ENCODE measurements at places on chromosomes 16 and 17. TPM values are rescaled to one million over a fixed set of nuclear protein-coding genes. Genes with fewer than 3 reads are reported as not detected.

- H3K27me3 ChIP-seq, result no peaks in the 10 kb centered on the region
- H3K4me3 ChIP-seq, result no peak overlapping the region
- DNase-seq, result no peak
- peaks cover 5% of the 10 kb centered on the region for H3K4me1 ChIP-seq
Measured at GRCh38 chr17:50101346-50102163, 6.4 kb downstream of the PDK2 start.

DNA sequence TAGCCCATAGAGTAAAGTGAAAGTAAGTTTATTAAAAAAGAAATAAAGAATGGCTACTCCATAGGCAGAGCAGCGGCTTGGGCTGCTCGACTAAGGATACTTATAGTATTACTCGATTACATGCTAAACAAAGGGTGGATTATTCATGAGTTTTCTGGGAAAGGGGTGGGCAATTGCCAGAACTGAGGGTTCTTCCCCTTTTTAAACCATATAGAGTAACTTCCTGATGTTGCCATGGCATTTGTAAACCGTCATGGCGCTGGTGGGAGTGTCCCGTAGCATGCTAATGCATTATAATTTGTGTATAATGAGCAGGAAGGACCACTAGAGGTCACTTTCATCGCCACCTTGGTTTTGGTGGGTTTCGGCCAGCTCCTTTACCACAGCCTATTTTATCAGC lies 13.3 kb upstream of the GAS7 start:
- H3K27ac ChIP-seq, result no peak overlapping the region
- no peak overlapping the region for H3K4me3 ChIP-seq
- no peak for DNase-seq
- no peaks in the 10 kb centered on the region for H3K4me1 ChIP-seq
- no peaks in the 10 kb centered on the region for H3K27me3 ChIP-seq

DNA sequence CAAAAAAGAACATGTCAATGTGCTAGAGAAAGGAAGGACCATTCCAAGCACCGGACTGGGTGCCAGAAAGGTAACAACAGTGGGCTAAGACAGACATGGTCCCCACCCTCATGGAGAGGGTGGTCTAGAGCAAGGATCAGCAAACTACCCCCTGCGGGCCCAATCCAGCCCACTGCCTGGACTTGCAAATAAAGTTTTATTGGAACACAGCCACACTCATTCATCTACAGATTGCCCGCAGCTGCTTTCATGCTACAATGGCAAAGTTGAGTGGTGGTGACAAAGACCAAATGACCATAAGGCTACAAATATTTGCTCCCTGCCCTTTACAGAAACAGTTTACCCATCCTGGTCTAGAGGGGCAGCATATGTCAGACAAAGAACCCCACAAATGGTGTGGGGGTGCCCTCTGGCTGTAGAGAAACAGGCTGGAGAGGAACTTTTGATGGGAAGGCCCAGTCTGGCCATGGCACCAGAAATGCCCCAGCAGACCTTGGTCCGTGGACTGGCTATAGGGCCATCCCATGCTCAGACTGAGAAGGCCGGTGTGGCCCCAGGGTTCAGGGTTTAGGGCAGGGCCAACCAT lies 15.2 kb downstream of the CDH5 start:
- H3K27ac ChIP-seq, result no peak overlapping the region
- H3K27me3 ChIP-seq, result no peaks in the 10 kb centered on the region
- DNase-seq, result no peak
- no peaks in the 10 kb centered on the region for H3K36me3 ChIP-seq
- H3K4me3 ChIP-seq, result no peak overlapping the region

- no peaks in the 10 kb centered on the region for H3K27me3 ChIP-seq
- H3K4me1 ChIP-seq, result no peaks in the 10 kb centered on the region
- no peak for DNase-seq
Measured at GRCh38 chr17:17087424-17088015, 45.3 kb downstream of the MPRIP start.

GRCh38 chr17:36667922-36668321 lies 66.5 kb downstream of the MRM1 start:
- no peak for DNase-seq
- H3K36me3 ChIP-seq, result no peaks in the 10 kb centered on the region
- H3K4me1 ChIP-seq, result peaks cover 4% of the 10 kb centered on the region
- H3K27me3 ChIP-seq, result no peaks in the 10 kb centered on the region
- no peak overlapping the region for H3K4me3 ChIP-seq
- H3K27ac ChIP-seq, result no peak overlapping the region

DNA sequence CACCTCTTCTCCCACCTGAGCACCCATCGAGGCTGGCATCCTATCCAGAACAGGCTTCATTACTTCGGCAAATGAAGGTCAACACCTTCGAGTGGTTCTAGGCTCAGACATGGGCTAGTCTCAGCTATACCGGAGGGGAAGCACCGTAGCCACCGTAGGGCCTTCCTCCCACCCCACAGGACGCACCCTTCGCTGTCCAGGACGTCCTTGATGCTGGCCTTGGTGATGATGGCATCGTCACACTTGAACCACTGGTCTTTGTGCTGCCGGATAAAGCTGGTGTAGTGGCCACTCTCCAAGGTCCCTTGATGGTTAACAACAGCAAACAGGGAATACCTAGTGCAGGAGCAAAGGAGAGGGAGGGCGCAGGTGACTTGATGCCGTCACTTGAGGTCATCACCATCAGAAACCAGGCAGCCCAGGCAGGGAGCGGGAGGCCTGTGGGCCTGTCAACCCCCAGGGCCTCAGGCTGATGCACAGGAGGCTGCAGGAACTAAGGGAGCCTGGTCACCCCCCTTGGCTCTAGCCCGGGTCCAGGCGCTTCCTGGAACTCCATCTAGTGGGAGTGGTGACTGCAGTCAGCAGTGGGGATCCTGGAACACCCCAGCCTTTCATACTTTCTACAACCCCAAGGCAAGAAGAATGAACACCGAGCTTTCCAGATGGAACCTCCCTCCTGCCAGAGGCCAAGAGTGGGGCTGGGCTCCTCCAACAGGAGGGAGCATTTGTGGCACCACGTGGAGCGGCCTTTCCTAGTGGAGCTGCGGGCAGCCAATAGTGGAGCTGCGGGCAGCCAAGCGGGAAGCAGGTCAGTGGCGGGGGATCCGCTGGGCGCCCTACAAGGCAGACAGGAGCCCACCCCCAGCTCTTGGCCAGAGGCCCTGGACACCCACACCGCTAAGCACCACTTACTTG lies 38.5 kb downstream of the USP22 start:
- no peaks in the 10 kb centered on the region for H3K27me3 ChIP-seq
- H3K36me3 ChIP-seq, result peaks cover 87% of the 10 kb centered on the region
- H3K4me1 ChIP-seq, result peaks cover 24% of the 10 kb centered on the region
- no peak overlapping the region for H3K4me3 ChIP-seq
- no peak for DNase-seq

DNA sequence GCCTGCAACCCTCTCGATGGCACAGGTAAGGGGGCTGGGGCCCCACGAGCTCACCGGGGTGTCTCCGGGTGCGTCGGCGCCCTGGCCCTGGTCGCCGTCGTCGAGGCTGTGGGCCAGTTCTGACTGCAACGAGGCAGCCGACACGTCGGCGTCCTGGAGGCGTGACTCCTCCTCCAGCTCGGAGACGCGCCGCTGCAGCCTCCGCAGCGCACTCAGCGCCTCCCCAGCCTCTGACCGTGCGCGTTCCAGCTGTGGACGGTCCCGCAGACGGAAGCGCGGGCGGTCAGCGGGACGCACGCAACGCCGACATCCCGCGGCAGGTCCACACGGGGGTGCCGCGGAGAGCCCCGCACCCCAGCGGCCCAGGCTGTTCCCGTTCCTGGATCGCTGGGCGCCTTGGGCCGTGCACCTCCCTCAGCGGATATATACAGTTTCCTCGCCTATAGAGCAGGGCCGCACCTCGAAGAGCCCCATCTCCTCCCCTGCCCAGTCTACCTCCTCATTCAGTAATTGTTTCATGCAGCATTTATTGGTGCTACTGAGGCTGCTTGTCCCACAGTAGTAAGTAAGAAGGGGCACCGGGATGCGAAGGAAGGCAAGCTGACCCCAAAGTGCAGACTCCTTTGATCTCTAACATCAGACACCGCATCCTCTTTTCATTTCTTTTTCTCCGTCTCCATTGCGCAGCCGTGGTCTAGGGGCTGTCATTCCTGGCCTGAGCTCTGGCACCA lies 5.8 kb downstream of the THOC6 start:
- no peak overlapping the region for H3K27ac ChIP-seq
- peaks cover 20% of the 10 kb centered on the region for H3K36me3 ChIP-seq
- peak overlapping the region; percentile 43 for H3K4me3 ChIP-seq
- H3K4me1 ChIP-seq, result peaks cover 18% of the 10 kb centered on the region
- peaks cover 6% of the 10 kb centered on the region for H3K27me3 ChIP-seq

DNA sequence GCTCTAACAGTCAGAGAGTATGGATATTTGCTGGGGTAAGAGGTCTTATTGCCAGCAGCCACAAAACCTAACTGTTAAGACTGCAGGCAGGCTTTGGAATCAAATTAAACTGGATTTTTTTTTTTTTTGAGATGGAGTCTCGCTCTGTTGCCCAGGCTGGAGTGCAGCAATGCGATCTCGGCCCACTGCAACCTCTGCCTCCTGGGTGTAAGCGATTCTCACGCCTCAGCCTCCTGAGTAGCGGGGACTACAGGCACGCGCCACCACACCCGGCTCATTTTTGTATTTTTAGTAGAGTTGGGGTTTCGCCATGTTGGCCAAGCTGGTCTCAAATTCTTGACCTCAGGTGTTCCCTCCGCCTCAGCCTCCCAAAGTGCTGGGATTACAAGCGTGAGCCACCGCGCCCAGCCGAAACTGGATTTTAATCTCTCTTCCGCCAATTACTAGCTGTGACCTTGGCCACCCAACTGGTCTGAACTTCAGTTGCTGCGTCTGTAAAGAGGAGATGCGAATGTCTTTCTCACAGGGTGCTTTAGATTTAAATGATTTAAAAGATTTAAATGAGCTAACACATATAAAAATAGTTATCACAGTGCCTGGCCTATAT lies 842 bp downstream of the MRPL10 start:
- no peaks in the 10 kb centered on the region for H3K27me3 ChIP-seq
- H3K4me1 ChIP-seq, result peaks cover 31% of the 10 kb centered on the region
- no peak for DNase-seq
- peaks cover 34% of the 10 kb centered on the region for H3K36me3 ChIP-seq
- H3K27ac ChIP-seq, result peak overlapping the region; percentile 77
- peak overlapping the region; percentile 99 for H3K4me3 ChIP-seq

DNA sequence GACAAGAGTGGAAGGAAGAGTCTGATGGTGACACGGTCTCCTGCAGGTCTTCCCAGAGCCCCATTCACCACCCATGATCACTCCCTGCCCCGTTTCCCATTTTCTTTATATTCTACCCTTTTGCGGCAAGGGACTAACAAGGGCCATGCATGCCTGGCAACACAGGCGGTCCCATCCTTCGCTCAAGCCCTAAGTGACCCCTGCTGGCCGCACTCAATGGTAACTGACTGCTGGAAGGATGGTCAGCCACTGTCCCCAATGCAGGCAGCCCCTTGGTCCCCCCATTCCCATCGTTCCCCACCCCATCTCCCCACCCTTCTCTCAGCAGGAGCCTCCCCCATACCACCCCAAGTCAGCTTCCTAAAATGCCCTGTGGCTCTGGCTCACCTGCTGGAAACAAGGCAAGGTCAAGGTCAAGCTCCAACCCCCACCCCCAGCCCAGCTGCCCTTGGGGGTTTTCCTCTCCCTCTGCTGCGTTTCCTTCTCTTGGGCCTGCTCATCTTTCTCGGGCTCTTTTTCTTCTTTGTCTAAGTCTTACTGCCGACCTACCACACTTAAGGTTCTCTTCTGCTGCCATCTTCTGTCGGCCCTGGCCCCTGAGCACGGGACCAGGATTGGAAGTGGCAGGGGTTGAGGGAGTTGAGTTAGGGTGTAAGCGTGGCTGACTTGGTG lies 116.0 kb downstream of the RPTOR start:
- no peak overlapping the region for H3K4me3 ChIP-seq
- peaks cover 18% of the 10 kb centered on the region for H3K4me1 ChIP-seq
- no peaks in the 10 kb centered on the region for H3K36me3 ChIP-seq
- no peaks in the 10 kb centered on the region for H3K27me3 ChIP-seq

DNA sequence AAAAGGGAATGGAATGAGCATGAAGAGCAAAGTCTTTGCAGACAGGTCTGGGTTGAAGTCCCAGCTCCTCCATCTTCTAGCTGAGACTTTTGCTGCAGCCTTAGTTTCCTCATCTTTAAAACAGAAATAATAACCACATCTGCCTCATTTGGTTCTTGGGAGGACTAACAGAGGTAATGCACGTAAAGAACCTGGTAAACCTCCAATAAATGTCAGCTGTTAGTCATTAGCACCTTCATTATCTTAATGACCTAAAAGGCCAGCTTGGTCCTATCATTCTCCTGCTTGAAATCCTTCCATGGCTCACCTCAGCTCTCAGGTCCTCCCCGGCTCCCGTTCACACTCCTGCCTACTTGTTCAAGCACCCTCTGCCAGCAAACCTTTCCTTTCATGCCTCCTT lies 51.8 kb downstream of the SKAP1 start:
- H3K4me3 ChIP-seq, result no peak overlapping the region
- peaks cover 23% of the 10 kb centered on the region for H3K4me1 ChIP-seq
- no peak for DNase-seq

DNA sequence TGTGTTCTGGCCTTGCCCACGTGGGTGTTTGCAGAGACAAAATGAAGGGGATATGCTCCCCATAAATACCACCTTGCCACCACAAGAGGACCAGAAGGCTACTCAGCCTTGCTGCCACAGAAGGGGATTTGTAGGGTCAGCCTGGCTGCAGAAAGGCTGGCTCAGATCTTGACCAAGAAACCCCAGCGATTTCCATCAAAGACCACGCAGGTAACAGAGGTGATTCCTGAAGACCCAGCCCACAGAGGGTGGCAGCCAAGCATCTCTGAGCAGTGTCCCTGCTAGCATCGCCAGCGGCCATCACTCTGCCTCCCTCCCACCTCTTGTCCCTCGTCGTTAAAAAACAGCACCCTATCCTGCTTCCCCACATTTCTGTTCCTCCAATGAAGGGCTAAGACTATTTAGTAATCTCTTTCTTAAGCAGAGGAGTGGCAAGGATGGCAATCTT lies 54.9 kb downstream of the BEAN1 start:
- no peak overlapping the region for H3K27ac ChIP-seq
- H3K4me3 ChIP-seq, result no peak overlapping the region
- H3K36me3 ChIP-seq, result no peaks in the 10 kb centered on the region
- H3K4me1 ChIP-seq, result peaks cover 11% of the 10 kb centered on the region

DNA sequence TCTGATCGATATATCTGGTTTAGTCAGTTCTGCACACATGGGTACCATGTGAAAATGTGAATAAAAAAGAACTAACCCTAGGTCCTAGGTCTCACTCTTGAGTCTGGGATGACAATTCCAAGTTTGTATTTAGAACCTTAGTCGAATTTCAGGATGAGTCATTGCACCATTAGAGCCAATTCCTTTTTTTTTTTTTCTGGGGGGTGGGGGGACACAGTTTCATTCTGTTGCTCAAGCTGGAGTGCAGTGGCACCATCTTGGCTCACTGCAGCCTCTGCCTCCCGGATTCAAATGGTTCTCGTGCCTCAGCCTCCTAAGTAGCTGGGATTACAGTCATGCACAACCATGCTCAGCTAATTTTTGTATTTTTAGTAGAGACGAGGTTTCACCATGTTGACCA lies 41.6 kb downstream of the SPAG9 start:
- H3K36me3 ChIP-seq, result peaks cover 7% of the 10 kb centered on the region
- DNase-seq, result no peak
- no peak overlapping the region for H3K27ac ChIP-seq
- no peaks in the 10 kb centered on the region for H3K4me1 ChIP-seq
- H3K27me3 ChIP-seq, result no peaks in the 10 kb centered on the region
- no peak overlapping the region for H3K4me3 ChIP-seq

The LSM12 gene
- 67.9 TPM for total RNA-seq

The CARD14 gene
- 0.24 TPM for total RNA-seq

The NCOR1 gene
- total RNA-seq, result 148 TPM

The KRT31 gene
- not detected for total RNA-seq

The CEP131 gene
- total RNA-seq, result 8.1 TPM

The FBXW10 gene
- not detected for total RNA-seq

The HEXD gene
- total RNA-seq, result 62.4 TPM

The CA7 gene
- not detected for total RNA-seq

The TIGD7 gene
- 5.5 TPM for total RNA-seq

The MYH8 gene
- total RNA-seq, result not detected
